ENCODE measurements at places on chromosomes 1 and 21. TPM values are rescaled to one million over a fixed set of nuclear protein-coding genes. Genes with fewer than 3 reads are reported as not detected.

The AKR7A2 gene
- total RNA-seq: 159 TPM

The LCE1E gene
- total RNA-seq: not detected

The KCNQ4 gene
- 0.10 TPM for total RNA-seq

The LCE2B gene
- not detected for total RNA-seq

The FGR gene
- not detected for total RNA-seq

The TRIM67 gene
- 0.15 TPM for total RNA-seq

Data from cardiac ventricle fibroblast (primary cell).